Hippocampal formation (tissue), 2 donors: ENCODE measurements at places on chromosomes 6 and 20.

GRCh38 chr6:119267126-119267905 lies 82.2 kb downstream of the MAN1A1 start:
- DNase-seq, result no peak

GRCh38 chr6:149470948-149471347 lies 13.9 kb downstream of the ZC3H12D start:
- no peak for DNase-seq

GRCh38 chr20:33995053-33995831 lies 1.5 kb downstream of the RALY start:
- no peak for DNase-seq

DNA sequence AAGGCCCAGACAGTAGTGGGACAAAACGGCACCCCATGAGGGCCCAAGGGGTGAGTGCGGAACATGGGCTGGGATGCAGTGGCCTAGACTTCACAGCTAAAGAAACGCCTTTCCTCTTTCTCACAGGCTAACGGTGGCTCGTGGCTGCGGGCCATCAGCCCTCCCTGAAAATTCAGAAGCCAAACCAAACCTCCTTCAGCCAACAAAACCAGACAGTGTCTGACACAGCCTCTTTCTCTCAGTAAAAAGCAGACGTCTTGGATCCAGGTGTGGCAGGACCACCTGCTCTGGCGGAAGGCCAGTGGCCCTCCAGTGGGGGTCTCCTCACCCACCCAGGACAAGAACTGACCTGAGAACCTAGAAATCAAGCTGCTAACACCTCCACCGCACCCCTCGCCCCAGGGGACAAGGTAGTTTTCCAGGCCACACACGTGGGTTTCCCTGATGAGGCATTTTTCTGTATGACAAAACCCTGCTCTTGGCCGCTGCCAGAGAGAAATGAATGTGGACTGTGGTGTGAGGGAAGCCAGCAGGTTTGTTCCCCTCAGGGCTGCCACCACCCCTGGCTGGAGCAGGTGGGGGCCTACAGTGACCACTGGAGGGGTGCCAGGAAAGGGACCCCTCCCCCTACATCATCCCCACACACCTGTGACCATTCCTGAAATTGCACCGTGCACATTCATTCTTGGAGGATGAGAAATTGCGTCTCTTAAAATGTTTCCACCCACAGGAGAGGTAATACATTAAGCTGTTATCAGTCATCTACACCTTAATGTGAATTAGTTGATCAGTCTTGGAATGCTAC lies 76.8 kb upstream of the PIM1 start:
- DNase-seq, result no peak

DNA sequence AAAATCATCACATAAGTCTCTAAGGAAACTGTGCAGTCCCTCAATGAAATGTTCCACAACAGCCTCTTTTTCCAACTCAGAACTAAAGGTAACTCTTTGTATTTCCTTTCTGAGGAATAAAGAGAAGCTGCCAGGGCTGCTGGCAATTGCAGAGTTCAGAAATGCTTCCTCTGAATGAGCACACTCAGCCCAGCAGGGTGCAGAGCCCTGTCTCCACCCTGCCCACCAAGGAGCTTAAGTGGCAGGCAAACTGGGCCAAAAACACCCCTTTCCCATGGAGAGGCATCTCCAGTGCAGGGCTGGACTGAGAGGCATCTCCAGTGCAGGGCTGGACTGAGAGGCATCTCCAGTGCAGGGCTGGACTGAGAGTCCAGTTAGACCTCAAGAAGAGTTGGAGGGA lies 255.4 kb downstream of the GMPR start:
- no peak for DNase-seq

DNA sequence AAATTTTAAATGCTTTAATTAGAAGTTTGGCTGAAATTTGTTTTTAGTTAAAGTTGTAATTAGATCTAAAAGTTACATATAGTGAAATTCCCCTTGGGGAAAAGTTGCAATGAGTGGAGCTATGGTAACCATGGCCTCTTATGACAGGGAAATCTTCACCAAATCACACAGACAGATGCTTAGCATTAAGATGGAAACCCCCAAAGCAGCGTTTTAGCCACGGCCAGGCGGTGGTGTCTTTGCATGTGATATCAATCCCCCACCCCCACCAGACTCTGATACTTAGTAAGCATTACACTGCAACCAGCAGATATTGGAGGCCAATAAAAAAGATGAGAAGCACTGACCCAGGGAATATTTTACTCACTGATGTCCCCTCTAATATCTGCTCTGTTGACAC lies 75.7 kb downstream of the REPS1 start:
- no peak for DNase-seq

GRCh38 chr6:154932515-154933027 lies 62.5 kb upstream of the TIAM2 start:
- no peak for DNase-seq

GRCh38 chr6:163001330-163001729 lies 273.6 kb downstream of the PACRG start:
- DNase-seq, result no peak

- no peak for DNase-seq
These were observed 78.2 kb upstream of the TBX18 start for GRCh38 chr6:84842525-84843166.

- no peak for DNase-seq
These were observed 12.4 kb upstream of the ZSCAN9 start for GRCh38 chr6:28212510-28213212.
